ENCODE measurements at places on chromosomes 12 and 14. TPM values are rescaled to one million over a fixed set of nuclear protein-coding genes. Genes with fewer than 3 reads are reported as not detected.

PTPRQ gene
- total RNA-seq = 0.04 TPM

DNA sequence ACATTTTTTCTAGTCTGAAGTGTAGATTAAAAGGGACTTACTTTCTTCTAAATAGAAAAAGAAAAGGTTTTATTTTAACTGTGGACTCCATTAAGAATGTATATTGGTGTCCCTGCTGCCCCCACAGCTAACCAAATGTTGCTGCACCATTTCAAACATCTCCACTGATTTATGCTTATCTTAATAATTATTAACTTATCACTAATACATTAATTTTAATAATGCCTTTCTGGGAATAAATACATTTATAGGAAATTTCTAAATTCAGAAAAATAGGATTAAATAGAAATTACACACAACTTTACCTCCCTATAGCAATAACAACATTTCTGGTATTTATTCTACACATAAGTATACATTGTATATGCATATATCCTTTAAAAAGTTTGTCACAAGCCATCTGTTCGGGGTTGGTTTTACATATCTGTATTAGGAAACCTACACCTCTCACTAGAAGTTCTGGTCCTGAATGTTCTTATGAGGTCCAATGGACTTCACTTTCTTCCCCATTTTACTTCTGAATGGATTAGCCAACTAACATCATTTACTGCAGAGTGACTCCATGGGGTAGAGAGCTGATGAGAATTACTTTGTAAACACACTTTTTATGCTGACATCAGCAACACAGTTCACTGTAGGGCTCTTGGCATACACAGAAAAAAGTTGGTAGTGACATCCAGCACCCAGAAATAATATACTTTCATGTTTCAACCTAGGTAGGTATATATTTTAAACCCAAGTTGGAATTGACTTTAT, 9.4 kb upstream of the SELPLG start:
- ATAC-seq = no peak

GRCh38 chr12:64457032-64457431, 5.1 kb downstream of the TBK1 start:
- no peak for ATAC-seq

GRCh38 chr12:81162391-81163136, 84.7 kb downstream of the ACSS3 start:
- ATAC-seq = no peak

HOXC12 gene
- total RNA-seq = not detected

DNA sequence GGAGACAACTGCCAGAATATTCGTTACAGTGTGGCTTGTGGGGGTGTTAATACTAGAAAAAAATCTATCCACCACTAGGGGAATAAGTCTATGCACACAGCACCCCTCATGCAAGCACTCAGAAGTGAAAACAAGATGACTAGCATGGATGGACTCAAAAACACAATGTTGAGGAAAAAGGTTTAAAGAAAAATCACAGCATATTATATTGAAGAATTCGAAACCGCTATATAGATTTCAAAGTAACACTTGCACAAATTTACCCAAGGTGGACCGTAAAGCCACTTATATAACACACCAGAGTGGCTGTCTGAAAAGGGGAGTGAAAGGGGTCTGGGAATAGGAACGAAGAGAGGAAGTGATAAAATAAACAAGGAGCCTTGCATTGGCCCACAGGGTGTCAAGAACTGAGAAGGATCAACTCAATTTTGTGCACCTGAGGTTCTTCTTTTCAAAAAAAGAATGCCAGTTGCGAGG, 544 bp downstream of the ABCD4 start:
- ATAC-seq = peak; percentile 74

DNA sequence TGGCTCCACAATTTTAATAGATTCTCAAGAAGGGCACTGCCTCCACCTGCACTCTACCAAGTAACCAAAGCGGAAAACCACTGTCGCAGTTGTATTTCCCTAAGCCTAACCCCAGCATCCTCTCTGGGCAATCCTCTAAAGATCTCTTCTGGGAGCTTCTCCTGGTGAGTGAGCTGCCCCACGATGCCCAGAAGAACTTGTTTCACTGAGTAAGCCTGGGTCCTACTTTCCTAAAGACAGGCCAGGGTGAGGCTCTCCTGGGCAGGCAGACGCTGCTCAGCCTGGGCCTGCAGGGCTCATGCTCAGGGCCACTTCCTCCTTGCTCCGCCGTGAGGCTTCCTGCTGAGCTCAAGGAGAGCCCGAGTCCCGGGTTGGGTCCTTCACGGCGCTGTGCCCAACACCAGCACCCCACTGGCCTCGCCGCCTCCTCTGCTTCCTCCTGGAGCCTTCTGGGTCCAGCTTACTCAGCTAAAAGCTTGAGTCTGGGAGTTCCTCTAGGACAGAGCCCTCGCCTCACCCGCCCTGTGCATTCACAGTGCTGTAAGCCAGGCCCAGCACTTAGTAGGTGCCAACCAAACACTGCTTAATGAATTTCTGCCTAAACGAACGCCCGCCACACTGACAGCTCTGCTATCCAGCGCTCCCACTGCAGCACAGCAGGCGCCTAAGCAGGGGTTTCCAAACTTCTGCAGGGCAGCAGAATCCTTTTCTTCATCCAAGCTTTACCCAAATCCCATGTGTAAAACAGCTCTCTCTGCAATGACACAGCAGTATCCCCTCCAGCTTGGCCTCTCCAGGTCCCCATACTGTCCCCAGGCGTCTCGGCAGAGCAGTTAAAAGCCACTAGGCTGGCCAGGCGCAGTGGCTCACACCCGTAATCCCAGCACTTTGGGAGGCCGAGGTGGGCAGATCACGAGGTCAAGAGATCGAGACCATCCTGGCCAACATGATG, 5.7 kb downstream of the RAB35 start:
- peak; percentile 90 for ATAC-seq

PTCSC3 gene
- total RNA-seq = not detected

MYF6 gene
- not detected for total RNA-seq

- ATAC-seq = no peak
Measured at GRCh38 chr12:8037046-8037663, 4.6 kb downstream of the FOXJ2 start.

DNA sequence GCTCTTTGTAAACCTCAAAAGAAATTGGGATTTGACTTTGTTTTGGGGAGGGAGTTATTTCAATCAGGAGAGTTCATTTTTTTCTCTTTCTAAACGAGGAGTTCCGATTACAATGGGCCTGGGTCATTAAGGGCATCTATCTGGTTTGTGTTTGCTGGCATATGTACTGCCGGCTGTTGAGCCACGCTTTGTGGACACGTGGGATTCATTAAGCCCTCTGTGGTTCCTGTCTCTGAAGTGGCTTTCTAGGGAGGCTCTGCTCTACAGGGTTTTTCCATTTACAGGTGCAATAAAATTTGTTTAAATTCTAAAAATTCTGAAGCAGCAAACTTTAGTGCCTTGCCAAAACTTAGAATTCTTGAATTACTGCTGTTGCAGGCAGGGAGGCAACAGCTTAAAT, 57.9 kb downstream of the GNS start:
- no peak for ATAC-seq

GRCh38 chr12:101857043-101857558, 20.3 kb upstream of the DRAM1 start:
- ATAC-seq = peak; percentile 61

KIF26A gene
- 1.00 TPM for total RNA-seq

DNA sequence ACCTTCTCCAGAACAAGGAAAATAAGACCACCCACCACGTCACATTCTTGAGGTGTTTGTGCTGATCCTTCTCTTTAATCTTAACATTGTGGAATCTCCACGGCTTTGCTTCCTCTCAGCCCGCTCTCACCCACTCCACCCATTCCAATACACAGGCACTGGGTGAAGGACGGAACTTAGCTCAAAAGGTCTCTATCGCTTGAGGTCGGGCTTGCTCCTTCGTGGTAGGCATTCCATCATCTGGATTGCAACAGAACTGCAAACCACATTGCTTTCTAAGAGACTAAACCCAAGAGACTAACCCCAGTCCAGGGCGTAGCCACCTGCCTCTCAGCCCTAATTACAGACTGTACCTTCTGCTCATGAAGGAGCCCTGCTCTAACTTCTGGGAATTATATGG, 24.0 kb upstream of the MDM2 start:
- no peak for ATAC-seq

DNAJC22 gene
- total RNA-seq = 0.16 TPM

GRCh38 chr14:38047195-38047902, 160.4 kb upstream of the SSTR1 start:
- ATAC-seq = no peak

DNAI7 gene
- total RNA-seq = not detected

- ATAC-seq = no peak
Measured at GRCh38 chr12:83796531-83796930, 1109.8 kb downstream of the TMTC2 start.

DNA sequence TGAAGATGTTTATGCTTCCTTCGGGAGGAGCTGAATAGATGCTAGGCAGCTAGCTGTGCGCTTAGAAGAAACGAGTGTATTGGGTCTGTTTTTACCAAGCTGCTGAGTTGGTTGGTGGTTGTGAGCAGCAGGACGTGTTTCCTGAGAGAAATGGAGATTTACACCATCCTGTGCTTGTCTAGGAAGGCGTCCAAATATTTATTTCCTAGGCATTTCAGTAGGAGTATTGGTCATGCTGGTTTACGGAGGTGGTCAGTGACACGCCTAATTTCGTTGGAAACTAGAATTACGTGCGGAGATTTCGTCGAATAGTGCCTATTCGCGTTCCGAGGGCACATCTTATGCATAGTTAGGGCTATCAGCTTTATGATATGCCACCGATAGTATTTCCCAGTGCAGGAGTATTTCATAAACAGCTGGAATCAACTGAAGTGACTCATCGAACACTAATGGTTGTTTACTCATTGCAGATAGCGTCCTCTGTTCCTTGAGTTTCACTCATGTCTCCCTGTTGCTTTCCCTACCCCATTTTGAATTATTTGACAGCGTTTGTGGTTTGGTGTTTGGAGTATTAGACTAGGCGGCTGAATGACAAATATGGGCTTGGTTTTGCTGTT, 780 bp downstream of the TBC1D15 start:
- peak; percentile 49 for ATAC-seq

DNA sequence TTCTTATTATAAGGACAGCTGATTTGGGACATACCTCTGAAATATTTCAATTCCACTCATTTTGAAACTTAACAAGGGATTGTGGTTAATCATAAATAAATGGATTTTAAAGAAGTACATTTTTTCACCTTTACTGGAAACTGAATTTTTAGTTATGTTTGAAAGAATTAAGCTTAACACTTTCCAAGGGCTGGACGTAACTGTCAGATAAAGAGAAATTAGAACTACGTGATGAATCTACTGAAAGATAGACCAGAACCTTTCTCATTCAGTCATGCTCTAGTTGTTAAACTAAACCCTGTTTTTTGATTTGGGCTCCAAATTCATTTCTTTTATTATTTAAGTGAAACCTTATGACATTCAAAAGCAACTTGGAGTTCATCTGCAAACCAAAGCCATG, 1892.1 kb upstream of the SEL1L start:
- ATAC-seq = no peak

- ATAC-seq = peak; percentile 80
Measured at GRCh38 chr12:10220398-10221077, 7.9 kb downstream of the GABARAPL1 start.

DNA sequence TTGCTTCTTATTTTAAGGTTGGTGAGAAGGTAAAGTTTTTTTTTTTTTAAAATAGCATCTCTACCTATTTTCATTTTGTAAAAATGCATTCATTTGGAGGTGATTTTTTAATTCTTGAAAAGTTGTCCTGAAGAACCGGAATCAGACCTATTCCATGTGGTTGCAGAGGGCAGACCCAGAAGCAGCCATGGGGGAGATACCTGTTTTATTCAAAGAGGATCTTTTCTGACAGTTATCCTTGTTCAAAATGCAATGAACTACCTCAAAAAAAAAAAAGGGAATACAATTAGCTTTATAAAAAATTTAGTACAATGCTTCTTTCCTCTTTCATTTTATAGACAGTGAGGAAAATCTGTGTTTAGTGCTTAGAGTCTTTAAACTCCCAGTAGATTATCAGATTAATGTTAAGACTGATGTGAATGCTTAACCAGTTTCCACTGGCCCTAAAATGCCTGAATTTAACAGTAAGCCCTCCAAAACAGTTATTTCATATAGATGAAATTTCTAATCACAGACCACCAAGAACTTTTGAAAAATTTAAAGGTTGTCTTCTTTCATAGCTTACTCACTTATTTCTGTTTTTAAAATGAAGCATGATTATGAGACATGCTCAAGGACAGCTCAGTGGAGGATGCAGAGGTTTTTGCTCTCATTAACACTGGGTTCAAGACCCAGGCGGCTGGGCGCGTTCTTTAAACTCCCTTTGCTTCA, 8.6 kb upstream of the NEMF start:
- ATAC-seq = no peak

DNA sequence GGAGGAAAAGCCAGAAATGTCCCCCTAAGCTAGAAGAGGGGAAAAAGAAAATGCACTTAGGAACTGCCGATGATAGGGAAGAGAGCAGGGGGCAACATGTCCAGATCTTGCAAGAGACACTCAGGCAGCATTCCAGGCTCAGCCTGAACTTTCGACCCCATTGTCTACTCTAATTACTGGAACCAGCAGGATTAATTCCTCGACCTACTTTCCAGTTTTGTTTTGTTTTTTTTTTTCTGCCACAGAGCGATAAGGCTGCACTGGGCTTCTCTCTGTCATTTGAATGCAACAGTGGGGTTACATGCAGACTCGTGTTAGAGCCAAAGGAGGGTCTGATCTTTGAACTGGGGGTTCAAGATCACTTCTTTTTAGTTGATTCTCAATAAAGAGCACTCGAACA, 68.7 kb upstream of the MED13L start:
- ATAC-seq = no peak

GRCh38 chr12:93541578-93542225, 30.8 kb upstream of the SOCS2 start:
- no peak for ATAC-seq

- ATAC-seq = peak; percentile 38
Measured at GRCh38 chr14:100714258-100714892, 12.3 kb upstream of the DLK1 start.

ZFHX2 gene
- 0.44 TPM for total RNA-seq

BEGAIN gene
- total RNA-seq = 0.68 TPM

WSCD2 gene
- 0.32 TPM for total RNA-seq

- no peak for ATAC-seq
Measured at GRCh38 chr14:96925422-96925821, 128.2 kb downstream of the VRK1 start.

TPPP2 gene
- not detected for total RNA-seq

DNA sequence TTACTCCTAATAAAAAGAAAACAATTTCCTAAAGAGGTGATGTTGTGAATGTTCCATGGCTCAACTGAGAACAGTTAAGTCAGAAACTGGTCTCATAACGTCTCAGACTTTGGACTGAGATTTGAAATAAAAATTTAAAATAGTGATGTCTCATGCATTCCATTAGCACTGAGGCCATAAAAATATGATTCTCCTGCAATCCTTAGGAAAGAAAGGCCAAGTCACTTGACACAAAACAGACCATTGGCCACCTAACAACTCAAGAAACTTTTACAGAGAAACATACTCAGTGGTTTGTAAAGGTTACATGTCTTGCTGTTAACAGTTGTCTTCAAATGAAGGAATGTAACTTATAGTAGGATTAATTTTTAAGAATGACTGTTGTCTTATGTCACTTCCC, 58.1 kb downstream of the STAB2 start:
- no peak for ATAC-seq

CCDC175 gene
- total RNA-seq = not detected
